ENCODE measurements at places on chromosomes 13 and 19.

DNA sequence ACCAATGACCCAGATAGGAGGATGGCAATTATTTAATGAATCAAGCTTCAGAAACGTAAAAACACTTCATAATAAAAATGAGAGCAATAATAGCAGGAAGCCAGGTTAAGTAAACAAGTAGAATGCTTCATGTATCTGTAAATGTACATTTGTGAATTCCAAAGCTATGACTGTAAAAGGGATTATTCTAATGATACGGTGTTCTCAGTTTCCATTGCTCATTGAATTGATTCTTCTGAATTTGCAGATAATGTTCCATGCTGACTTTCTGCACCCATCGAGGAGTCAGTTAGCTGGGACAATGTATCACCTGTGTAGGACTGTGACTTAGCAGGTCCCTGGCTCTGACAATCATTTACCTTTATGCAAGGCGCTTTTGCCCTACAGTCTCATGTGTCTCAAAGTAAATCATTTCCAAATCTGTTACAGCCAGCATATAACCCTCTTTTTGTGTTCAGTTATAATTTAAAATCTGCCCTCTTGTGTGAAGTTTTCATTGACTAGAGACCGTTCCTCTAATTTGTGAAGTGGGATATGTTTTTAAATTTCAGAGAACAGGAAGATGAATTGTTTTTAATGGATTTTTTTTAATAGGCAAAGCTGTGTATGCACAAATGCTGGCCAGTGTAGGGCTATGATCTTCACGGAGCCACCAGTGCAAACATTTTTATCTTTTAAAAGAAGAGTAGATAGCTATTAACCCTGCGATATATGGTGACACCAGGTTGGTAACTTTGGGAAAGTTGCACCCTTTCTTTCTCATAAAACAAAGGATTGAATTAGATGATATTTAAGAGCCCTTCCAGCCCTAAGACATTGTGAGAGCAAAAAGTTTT, 267.1 kb downstream of the KLF5 start:
- no peak for DNase-seq

GRCh38 chr19:5977222-5977784, 637 bp downstream of the RANBP3 start:
- DNase-seq: no peak

GRCh38 chr19:46411925-46412649, 1.3 kb downstream of the CCDC8 start:
- no peak for DNase-seq

- DNase-seq: no peak
Measured at GRCh38 chr19:51478381-51479234, at the start of gene CEACAM18. CEACAM18 (plus strand) TSS chr19:51478539.

DNA sequence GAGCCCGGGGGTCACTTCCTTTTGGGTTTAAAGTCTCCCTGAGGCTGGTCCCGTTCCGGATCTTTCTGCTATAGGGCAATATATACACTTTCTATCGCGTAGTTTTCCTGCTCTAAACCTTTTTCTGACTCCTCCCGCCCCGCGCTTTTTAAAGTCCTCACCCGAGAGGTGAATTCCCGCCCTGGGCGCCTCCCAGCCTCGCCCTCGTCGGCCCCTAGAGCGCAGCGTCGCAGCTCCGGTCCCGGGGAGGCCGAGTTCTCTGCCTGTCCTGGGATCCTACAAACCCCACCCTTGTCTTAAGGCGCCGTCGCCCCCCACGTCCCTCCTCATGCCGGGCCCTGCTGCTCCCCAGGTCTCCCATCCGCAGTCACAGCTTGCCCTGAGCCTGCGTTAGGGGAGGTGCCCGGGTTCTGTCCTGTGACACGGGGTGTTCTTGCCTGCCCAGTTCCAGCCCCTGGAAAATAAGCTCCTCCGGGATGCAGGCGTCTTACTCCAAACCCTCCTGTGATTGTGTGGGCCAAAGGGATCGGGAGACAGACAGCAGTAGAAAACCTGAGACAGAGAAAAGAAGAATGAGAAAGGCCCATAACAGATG, 491 bp downstream of the ZNF525 start:
- peak; percentile 63 for DNase-seq

DNA sequence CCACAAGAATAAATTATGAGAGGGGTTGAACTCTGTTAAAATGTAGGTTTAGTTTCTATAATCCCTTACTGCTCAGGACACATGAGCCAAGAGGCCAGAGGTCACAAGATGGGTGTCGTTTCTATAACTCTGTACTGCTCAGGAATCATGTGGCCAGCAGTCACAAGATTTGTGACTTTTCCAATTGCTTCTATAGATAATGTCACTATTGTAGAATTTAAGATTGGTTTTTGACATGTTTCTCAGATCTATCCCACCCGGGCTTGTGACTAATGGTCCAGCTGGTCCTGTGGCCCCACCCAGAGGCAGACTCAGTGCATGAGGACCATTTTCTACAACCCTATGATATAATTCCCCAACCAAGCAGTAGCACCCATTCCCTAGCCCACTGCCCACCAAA, 662.0 kb upstream of the KLF12 start:
- no peak for DNase-seq

DNA sequence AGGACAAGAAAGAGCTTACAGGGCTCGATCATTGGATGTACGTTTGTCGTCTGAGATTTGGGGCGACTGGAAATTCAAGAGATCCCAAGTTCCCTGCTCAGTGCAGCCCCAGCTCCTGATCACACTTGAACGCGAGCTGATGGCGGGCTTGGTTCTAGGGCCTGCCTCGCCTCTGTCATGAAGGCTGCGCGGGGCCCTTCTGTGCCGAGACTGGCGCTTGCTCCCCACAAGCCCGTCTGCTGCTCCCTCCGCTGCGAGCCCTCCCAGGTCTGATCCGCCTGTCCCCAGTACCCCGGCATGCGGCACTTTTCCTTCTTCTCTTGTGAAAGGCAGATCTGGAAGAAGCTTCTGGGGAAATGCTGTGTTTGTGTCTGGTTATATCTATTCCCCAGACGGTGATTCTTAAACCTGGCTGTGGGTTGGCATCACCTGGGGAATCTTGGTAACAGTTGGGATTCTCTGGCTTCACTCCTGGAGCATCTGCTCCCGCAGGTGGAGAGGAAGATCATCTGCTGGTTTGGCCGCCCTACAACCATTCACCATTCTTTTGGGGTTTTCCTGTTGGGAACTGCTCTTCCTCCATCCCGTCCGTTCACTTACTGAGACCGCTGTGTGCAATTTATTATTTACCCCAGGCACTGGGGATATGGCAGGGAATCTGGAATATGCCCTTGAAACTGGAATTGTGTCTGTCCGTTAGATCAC, 43.6 kb downstream of the SIPA1L3 start:
- no peak for DNase-seq

DNA sequence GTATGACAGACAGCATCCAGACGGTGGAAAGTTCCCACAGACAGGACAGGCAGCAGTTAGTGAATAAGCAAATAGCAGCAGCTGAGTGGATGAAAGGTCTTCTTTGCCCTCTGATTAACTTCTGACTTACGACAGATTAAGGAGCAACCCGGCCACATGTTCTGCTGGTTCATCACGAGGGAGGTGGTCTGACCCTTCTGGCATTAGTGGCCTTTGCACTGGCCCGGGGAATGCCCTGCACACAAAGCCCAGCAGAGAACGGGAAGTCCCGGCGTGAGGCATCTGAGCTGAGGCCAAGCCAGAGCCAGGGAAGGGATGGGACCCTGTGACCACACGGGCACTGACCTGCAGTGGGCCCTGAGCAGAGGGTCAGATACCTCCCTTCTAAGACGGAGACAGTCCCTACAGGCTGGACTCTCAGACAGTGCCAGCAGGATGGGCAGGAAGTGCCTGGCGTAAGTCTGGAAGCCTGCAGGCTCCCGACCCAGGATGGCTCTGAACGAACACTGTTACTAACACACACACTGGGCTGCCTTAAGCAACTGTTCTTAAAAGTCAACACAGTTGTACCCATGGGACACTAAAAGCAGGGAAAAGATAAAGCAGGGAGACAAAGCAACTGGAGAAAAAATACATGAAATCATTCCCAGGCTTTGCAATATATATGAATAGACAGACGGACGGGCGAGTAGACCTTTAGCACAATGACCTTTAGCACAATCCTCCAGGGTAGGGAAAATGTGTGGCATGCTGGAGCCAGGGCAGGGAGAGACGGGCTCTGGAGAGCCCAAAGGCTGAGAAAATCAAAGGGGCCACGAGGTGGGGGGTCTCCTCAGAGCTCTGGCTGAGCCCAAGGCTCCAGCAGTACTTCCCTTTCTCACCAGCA, 6.3 kb downstream of the C19orf12 start:
- no peak for DNase-seq

DNA sequence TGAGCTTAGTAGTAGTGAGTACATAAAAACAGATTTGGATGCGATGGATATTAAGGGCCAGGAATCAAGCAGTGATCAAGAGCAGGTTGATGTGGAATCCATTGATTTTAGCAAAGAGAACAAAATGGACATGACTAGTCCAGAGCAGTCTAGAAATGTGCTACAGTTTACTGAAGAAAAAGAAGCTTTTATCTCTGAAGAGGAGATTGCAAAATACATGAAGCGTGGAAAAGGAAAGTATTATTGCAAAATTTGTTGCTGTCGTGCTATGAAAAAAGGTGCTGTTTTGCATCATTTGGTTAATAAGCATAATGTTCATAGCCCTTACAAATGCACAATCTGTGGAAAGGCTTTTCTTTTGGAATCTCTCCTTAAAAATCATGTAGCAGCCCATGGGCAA, 11.4 kb downstream of the CHAMP1 start:
- peak; percentile 48 for DNase-seq

DNA sequence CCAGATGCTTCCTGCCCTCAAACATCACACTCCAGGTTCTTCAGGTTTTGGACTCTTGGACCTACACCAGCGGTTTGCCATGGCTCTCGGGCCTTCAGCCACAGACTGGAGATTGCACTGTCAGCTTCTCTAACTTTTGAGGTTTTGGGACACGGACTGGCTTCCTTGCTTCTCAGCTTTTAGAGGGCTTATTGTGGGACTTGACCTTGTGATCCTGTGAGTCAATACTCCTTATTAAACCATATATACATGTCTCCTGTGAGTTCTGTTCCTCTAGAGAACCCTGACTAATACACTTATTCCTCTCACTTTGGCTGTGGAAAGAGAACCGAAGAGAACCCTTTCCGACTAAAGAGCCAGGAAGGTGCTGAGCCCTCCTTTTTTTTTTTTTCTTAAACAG, 53.6 kb downstream of the LMO7 start:
- no peak for DNase-seq

DNA sequence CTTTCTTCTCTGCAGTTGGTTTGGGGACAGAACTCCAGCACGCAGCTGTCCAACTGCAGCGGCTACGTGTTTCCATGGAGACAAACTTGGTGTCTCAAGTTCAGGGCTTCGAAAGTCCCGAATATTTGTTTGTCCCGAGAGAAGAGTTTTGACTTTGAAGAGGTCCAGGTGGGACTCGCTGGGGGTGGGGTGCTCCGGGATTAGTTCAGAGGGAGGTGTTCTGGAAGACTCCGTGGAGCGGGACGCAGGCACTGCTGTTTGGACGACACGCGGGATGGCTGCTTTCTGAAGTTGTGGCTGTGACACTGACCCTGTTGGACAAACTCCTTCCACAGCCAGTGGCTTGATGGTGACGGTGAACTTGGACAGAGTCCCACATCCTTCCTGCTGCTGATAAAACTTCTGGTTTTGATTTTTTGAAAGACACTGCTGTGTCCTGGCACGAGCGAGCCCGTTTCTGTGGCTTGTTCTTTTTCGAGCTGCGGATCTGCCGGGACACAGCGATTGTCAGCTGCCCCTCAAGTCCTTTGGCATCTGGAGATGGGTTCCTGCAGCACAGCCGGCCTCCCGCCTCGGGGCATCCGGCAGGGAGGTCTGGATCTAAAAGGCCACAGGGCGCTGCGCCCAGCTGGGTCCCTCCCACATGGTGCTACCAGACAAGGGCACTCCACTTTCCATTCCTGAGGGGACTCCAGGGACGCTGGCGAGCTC, 15.9 kb upstream of the RANBP3 start:
- peak; percentile 56 for DNase-seq

DNA sequence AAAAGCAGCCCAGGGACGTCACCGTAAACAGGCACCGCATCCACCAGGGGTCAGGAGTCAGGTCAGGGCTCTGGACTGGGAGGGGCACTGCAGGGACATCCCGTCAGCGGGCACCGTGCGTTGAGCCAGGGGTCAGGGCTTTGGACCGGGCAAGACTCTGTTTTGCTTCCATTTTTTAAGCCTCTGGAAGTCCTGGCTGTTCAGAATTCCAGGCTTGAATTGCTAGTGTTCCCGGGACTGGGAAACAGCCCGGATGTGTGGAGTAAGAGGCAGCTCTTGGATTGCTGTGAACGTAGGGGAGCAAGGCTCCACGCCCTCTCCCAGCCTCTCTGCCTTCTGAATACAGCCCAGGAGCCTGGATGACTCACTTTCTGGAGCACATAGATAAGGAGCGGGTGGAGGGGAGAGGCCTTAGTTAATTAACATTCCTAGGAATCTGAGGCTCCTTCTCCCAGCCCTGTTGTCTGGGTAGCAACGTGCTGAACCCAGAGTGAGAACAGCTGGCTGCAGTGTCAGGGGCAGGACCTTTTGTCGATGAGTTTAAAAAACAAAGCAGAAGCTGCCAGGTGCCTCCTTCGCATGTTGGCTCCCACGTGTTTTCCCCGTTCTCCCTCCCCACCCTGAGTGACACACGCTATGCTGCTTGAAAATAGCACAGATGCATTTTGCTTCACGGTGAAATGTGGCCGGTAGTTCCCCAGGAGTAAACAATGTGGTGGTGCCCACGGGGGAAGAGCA, 21.9 kb downstream of the ATP11A start:
- DNase-seq: peak; percentile 91

DNA sequence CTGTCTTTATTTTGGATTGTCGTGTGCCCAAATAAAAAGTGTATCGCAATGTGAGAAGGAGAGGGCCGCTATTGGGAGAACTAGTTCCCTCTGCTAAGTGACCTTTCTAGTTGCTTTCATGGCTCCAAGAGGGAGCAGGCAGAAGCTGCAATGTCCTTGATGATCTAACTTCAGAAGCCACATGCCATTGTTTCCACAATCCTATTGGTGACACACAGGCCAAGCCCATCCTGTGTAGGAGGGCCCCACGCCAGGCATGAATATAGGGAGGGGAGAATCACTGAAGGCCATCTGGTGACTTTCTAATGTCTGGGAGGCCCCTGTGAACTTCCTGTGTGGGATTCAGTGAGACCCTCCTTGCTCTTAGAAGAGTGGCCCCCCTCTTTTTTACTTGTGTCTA, 47.8 kb upstream of the KPNA3 start:
- peak; percentile 58 for DNase-seq

GRCh38 chr19:3494051-3494450, 6.4 kb downstream of the DOHH start:
- no peak for DNase-seq

- DNase-seq: peak; percentile 47
Measured at GRCh38 chr13:25980255-25980654, 71.6 kb downstream of the SHISA2 start.

DNA sequence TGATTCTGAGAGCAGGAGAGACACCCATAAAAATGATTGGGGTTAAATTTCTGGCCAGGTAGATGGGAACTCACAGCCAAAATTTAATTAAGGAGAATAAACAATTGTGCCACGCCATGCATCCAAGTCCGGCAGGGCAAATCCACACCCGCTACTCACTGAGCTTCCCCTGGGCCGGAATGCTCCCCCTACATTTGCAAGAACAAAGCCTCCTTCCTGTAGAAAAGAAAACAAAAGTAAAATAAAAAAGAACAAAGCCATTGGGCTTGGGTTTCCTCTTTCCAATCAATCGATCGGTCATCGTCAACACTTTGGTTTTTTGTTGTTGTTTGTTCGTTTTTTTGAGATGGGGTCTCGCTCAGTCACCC, 30.2 kb upstream of the TFDP1 start:
- DNase-seq: no peak

GRCh38 chr13:30751183-30751933, 16.0 kb downstream of the ALOX5AP start:
- DNase-seq: no peak
